Stimulated activated CD4-positive, alpha-beta T cell treated with anti-CD3 and anti-CD28 coated beads, Interleukin-15, amount 100 ng/mL, for 48 hours (primary cell): ENCODE measurements at places on chromosomes 12 and 14.

DNA sequence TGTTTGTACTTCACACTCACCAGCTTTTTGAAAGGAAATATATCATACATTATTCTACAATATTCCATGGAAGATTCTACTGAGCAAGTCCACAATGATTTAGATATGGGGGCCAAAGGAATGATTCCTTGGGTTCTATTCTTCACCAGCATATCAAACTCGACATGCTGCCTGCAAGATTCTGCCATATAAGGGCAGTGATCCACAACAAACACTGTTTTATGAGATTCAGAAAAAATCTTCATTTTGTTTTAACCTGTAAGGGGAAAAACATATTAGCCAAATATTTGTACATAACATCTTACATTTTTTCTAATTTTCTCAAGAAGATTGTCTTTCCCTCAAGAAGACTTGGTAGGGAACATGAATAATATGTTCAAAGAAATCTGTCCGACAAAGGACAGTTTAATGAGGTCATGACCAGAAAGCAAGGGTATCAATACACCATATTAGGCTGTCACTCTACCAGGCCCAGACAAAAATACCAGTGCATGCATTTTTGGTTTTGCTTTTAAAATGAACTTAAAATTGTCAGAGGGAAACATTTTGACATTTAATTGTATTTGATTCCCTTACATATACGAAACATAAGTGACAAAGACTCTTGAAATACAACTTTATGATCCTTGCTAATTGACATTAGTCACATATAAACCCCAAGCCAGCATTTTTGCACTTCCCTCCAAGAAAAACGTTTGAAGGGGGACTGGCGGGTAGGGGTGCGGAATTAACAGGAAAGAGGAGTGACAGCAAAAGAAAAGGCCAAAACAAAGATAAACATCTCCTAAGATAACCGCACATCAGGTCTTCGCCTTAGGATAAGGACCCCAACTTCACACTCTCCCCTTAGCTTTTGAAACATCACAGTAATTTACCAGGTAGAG, 980 bp downstream of the INTS13 start:
- no peak for DNase-seq

DNA sequence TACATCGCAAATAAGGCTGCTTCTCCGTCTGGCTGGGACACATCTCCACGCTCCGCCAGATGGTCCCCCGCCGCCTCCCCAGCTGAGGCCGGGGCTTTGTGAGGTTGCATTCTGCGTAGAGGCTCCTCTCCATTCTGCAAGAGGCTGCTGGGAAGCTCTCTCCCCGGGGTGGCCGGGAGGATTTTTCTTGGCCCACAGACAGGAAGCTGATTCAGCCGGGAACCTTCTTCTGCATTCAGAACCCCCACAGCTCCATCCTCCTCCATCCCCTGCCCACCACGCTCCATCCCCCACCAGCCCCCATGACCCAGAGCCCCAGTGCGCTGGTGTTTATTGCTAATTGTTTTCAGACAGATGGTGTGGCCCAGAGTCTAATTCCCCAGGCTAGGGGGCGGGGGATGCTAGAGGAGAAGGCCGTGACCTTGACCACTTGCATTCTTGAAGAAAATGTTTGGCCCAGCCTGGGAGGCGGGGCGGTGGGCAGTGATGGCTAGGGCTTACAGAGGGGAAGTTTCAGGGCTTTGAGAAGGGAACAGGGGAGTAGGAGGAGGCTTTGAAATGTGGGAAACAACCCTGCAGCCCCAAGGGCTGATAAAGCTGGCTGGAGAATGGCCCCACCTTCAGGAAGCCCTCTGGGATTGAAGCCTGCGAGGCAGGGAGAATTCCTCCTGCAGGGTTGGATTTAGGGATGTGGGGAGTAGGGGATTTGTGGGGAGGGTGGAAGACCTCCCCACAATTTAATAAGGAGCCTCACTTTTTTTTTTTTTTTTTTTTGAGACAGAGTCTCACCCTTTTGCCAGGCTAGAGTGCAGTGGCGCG, 88.5 kb upstream of the NCOR2 start:
- DNase-seq: no peak

DNA sequence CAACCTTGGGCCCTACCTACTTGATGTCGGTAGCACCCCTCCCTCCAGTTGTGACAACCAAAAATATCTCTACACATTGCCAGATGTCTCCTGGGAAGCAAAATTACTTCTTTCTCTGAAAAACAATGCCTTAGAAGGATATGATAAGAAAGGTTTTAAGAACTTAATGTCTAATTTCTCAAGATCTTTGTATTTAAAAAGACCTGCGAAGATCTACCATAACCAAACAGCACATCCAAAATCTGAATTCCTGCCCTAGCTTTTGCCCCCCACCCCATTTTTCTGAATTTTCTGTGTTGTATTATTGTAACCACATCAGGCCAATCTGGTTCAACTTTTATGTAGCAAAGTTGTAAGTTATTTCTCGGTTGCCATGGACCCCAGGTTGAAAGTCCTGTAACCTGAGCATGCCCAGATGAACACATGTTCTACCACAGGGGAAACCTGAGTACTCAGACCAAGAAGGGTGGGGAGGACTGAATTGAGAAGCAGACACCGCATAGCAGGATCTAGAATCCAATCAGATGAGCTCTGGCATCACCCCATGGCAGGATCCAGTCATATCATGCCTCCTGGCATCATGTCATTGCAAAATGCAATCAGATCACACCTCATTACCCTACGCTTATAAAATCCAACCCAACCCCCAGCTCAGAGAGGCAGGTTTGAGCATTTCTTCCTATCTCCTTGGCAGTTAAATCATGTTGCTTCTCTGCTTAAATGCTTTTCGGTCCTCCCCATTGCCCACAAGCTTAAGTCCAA, 8.7 kb downstream of the TMEM253 start:
- no peak for DNase-seq

- DNase-seq: no peak
Measured at GRCh38 chr12:122022393-122023338, 982 bp downstream of the BCL7A start.

DNA sequence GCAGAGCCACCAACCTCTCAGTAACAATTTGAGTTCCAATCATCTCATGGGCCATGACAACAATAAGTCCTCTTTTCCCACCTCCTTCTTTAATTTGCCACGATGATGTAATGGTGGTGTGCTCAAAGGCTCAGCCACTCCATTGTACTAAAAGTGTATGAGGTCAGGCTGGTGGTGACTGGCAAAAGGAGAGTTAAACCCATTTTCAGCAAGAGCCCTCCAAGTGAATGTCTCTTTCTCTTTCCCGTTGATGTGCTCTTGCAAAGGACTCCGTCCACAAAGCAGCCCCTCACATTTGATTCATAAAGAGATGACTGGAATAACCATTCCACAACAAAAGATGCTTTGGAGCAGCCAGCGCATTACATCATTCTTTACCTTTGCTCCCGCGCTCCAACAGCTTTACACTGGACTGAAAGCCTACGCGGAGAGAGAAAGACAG, 41.6 kb downstream of the DUSP16 start:
- DNase-seq: no peak

- DNase-seq: no peak
Measured at GRCh38 chr12:109753054-109753401, 39.4 kb downstream of the FAM222A start.

GRCh38 chr12:20444595-20445170, 76.3 kb downstream of the PDE3A start:
- no peak for DNase-seq

GRCh38 chr12:99131751-99132199, 486.7 kb downstream of the APAF1 start:
- no peak for DNase-seq

GRCh38 chr12:106892075-106892474, 63.6 kb upstream of the TMEM263 start:
- no peak for DNase-seq

DNA sequence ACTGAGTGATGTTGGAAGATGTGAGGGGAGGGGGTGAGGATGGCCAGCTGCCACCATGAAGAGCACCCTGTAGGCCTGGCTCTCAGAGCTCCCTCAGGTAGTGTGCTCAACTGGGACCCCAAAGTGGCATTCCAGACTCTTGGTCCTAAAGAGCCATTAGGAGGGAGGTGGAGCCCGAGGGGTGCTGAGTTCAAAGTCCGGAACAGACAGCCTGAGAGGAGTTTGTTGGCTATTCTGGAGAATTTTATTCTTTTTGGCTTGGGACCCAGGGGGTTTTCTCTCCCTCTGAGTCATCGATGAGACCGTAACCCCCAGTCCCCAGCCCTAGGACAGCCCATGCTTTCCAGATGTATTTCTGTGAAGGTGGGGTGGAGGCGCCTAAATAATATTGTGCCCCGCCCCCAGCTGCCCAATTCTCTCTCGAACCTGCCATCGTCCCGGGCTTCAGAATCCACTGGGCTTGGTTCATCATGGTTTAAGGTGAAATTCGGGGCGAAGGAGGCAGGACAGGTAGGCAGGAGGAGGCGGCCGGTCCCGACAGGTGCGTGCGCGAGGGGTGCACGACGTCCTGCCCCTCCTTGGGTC, 690 bp upstream of the RBP5 start:
- no peak for DNase-seq

DNA sequence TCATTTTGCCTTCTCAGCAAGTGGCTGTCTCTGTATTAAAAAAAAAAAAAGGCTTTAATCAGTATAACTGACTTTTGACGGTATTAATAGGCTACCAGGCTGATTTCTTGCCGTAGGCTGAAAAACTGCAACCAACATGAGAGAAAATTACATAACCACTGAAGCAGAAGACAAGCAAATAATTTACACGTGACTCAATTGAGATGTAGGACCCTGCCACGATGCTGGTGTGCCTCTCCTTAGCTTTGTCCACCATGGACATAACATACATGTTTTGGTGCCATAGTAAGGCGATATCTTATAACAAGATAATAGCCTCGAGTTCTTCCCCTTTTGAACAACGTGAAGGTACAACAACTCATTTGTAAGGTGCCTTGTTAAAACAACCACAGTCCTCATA, 88.7 kb upstream of the GRIP1 start:
- no peak for DNase-seq

DNA sequence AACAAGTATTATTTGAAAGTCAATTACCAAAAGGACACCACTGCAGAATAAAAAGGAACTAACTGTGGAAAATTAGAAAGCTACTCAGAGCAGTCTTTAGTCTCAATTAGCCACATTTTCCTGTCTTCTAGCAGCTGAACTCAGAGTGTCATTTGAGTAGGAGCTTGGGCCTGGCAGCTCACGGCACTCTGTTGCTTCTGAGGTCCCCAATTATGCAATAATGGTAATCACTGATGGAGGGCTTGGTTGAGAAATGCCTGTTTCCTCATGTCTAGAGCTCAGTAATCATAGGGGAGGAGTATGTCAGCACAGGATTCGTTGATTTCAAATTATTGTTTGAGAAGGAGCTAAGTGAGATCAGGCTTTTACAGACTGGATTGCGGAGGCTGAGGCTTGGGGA, 108.6 kb downstream of the VRK1 start:
- DNase-seq: no peak

GRCh38 chr12:12715459-12716150, 1.6 kb upstream of the CDKN1B start:
- no peak for DNase-seq

GRCh38 chr12:1305791-1306500, 288.4 kb downstream of the FBXL14 start:
- DNase-seq: no peak

DNA sequence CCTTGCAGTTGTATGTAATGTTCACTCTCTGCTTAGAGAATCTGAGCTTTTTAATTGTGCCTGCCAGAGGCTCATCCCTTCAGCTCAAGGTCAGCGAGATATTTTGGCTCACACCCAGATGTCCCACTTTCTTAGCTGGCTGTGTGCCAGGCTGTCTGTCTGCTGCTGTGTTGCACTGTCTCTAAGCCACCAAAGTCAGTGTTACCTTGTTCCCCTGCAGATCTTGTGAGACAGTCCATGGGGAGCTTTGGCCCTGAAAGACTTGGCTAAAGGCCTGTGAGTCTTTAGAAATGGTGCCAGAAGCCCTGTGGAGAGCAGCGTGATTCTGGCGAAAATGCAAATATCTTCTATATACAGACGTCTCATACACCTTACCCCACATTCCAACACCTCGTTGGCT, 293.7 kb downstream of the TTC6 start:
- DNase-seq: no peak

DNA sequence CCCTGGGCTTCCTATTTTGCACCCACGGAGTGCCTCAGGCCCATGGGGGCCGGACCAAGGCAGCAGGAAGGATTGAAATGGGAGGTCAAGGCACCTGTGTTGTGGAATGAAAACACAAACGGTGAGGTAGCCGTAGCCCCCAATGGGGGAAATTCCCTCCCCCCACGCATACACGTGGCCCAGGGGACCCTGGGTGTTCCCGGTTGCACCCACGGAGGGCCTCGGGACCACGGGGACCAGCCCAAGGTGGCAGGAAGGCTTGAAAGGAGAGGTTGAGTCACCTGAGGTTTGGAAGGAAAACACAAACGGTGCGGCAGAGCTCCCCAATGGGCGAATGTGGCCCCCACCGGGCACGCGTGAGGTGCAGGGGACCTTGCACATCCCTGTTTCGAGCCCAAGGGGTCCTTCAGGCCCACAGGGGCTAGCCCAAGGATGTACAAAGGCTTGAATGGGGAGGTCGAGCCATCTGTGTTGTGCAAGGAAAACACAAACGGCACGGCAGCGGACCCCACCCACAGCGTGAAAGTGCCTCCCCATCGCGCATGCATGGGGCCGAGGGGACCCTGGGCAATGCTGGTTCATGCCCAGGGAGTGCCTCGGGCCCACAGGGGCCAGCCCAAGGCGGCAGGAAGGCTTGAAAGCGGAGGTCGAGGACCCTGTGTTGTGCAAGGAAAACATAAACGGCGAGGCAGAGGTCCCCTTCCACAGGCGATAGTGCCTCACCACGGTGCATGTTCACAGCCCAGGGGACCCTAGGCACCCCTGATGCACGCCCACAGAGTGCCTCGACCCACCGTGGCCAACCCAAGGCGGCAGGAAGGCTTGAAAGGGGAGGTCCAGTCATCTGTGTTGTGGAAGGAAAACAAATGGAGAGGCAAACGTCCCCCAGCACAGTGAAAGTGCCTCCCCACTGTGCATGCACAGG, 376.7 kb downstream of the ALG10 start:
- no peak for DNase-seq

GRCh38 chr12:112555621-112556233, 137.0 kb downstream of the PTPN11 start:
- no peak for DNase-seq

GRCh38 chr12:126950266-126950665, 1316.7 kb upstream of the TMEM132C start:
- DNase-seq: no peak

DNA sequence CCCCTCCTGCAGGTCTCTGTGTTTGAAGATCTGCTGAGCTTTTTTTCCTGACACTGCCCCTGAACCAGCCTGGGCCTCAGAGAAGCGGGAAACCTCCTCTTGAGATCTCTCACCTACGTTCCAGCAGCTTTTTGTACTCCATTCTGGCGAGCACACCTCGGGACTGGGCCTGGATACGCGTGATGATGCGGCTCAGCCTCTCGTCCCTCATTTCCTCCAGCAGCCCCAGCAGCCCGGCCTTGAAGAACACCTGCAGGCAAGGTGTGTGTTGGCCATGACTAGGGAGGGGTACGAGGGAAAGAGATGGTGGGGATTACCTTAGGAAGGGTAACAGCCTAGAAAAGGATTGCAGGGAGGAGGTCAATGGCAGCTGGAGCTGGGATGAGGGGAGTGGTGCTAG, 10.3 kb downstream of the MYH7 start:
- no peak for DNase-seq
